SK-N-DZ (cell line): ENCODE measurements at places on chromosomes 2 and 18.

- DNase-seq, result no peak
These were observed 222.9 kb downstream of the NDUFA10 start for GRCh38 chr2:239802185-239802649.

DNA sequence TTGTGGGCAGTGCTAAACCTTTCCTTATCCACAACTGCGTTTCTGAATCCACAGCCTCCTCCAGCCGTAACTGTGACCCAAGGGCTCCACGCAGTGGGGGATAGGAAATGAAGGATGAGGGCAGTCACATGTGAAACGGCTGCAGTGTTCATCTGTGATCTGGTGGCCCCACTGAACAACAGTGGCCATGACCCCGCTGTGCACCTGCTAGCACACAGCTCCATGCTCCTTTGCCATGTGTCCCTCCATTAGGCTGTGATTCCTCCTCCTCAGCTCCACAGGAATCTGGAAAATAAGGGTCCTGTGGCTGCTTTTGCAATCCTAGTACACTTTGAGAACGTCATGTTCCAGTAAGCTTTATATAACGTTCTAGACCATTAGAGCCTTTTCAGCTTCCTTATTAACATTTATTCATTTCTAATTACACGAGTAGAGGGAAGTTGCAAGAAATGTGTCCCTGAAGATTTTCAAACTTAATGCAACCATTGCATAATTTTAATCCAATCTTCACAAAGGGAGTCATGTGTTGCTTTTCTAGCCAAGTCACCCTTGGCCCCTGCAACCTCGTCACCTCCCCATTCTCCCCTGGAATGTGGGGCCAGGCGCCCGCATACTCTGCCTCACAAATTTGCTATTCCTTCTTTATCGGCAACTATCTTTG, 7.1 kb upstream of the NAPG start:
- DNase-seq, result peak; percentile 60

DNA sequence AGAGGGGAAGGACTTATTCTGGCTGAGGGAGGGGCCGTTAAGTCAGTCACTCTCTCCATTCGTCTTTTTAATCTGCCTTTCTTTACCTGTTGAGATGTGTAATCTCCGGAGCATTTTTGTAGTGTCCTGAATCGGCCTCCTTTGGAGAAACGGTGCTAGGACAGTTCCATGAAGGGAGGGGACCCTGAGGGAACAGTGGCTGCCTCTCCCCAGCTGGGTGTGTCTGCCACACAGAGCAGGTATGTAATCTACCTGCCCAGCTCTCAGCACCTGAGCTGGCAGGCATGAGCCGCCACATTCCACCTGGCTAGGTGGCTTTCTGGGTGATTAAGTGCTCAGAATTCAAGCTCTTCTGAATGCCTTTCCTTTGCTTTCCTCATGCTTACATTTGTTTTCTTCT, 131.2 kb downstream of the WDSUB1 start:
- DNase-seq, result no peak

DNA sequence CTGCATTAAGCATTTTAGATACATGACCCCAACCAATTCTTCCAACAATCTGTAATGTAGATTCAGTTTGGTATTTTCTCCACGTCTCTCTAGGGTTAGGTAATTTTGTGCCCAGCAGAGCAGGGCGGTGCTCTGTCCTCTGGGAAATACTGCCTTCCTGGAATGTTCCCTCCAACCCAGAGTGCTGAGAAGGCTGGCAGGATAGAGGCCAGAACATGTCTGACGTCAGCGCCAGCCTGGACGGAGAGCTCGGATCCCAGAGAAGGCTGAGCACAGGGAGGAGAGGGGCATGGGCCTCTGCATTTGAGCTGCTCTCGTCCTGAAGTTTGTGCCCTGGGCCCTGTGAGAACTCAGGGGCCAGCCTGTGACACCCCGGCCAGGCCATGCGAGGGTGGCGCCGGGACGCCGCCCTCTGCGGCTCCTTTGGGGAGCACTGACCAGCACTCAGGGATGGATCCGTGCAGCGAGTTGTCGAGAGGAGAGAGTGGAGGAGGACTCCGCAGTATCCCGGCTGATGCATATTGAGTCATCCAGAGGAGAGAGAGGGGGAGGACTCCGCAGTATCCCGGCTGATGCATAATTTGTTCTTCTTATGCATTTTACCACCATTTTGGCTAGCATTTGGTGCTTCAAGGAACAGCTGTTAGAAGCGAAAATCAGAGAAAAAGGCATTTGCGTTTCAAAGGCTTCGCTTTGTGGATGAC, 80.0 kb upstream of the PXDN start:
- no peak for DNase-seq

DNA sequence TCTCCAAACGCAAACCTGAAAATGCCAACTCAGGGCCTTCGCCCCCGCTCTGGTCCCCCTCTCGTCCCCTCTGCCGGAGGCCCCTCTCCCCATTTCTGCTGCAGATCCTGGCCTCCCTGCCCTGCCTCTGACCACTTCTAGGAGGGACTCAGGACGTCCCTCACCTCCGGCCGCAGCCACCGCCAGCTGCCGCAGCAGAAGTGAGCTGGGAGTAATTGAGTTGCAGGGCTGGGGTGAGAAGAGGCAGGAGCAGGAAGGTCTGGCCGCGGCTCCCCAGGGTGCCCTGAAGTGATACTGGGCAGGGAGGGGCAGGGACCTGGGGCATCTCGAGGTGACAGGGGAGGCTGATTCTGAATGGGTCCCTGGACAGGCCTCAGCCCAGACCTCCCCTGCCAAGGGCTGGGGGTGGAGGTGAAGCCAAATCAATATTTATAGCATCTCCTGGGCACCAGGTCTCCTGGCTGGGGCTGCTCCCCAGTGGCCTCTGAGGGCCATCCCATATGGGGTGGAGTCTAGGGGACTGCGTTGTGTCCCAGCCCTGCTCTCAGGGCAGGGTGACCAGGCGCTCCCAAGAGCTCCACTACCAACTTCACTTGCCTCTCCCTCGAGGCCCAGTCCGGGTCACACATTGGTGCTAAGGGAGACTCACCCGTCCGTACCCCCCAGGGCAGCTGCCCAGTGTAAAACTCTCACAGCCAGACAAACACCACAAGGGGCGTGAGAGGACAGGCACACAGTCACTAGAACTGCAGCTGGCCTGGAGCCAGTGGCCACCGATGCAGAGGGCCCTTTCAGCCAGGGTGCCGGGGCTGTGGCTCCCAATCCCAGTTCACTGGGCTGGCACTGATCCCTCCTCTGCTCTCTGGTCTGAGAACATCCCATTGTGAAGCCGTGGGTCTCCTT, 33.0 kb downstream of the KCNIP3 start:
- peak; percentile 13 for DNase-seq
